ENCODE measurements at places on chromosomes 2 and 18. TPM values are rescaled to one million over a fixed set of nuclear protein-coding genes. Genes with fewer than 3 reads are reported as not detected.

FAM110C gene
- polyA plus RNA-seq, result not detected

PRKAG3 gene
- not detected for polyA plus RNA-seq

PAX8 gene
- polyA plus RNA-seq, result 0.62 TPM

SAG gene
- not detected for polyA plus RNA-seq

Data from endothelial cell of umbilical vein (primary cell).